NCI-H82 (cell line): ENCODE measurements at places on chromosomes 1 and 21.

- DNase-seq: no peak
Observed at GRCh38 chr1:154304664-154305337, 16.1 kb upstream of the AQP10 start.

DNA sequence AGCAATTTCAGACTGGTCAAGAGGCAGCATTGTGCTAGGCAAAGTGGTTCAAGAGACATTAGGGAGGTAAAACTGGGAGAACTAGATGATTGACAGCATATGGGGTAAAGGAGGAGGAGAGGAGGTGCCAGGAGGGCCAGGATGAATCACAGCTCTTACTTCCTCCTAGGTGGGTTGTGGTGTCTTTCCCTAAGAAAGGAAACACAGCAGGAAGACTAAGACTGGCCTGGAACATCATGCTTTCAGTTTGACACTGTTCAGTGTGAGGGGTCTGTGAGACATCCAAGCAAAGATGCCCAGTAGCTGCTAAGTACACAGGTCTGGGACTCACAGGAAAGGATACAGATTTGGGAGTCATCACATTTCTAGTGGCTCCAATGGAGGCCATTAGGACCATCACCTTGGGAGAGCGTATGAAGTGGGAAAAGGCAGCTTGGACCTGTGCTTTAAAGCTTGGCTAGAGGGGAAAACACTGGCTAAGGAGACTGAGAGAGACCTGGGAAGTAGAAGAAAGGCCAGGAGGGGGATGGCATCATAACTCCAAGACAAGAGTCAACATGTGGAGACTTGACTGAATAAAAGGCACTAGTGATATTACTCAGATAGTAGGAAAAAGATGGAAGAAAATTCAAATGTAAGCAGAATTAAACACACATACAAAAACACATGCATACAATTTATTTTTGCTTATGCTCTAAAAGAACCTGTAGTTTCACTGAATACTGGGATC lies 17.3 kb downstream of the CD58 start:
- no peak for DNase-seq

GRCh38 chr1:65108025-65108642 lies 39.9 kb upstream of the AK4 start:
- DNase-seq: no peak

- no peak for DNase-seq
Observed at GRCh38 chr1:116725798-116726197, 28.4 kb upstream of the CD2 start.
